Activated T-helper 1 cell treated with anti-CD3 and anti-CD28 coated beads, Interleukin-2, amount 50 U/mL, for 16 hours (primary cell): ENCODE measurements at places on chromosomes 11 and 22.

- no peak for DNase-seq
Observed at GRCh38 chr22:36294293-36294620, 41.3 kb downstream of the APOL1 start.

- no peak for DNase-seq
Observed at GRCh38 chr11:119941636-119942411, 196.1 kb downstream of the TRIM29 start.

GRCh38 chr11:58905011-58905720 is 34.1 kb upstream of the GLYATL1 start:
- DNase-seq, result no peak

GRCh38 chr11:105073456-105074165 is 28.5 kb upstream of the CARD16 start:
- no peak for DNase-seq

DNA sequence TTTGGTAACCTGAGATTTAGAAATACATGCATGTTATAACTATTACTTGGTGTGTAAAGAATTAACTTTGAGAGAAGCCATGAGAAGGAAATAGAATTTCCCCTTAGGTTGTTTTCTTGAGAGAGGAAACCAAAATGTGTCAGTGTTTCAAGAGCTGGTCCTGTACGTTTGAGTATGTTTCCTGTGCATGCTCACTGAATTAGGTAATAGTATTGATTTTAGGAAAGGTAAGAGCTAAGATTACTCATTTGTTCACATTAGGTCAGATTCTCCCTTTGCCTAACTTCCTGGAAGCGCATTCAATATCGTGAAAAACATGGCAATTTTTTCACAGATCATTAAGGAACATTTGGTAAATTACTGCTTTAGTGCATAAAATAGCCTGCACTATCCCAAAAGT is 49.3 kb upstream of the RDX start:
- no peak for DNase-seq

- DNase-seq, result no peak
Observed at GRCh38 chr11:133425245-133425644, 107.1 kb downstream of the OPCML start.

GRCh38 chr11:74490941-74491340 is 2.6 kb downstream of the LIPT2 start:
- DNase-seq, result no peak

DNA sequence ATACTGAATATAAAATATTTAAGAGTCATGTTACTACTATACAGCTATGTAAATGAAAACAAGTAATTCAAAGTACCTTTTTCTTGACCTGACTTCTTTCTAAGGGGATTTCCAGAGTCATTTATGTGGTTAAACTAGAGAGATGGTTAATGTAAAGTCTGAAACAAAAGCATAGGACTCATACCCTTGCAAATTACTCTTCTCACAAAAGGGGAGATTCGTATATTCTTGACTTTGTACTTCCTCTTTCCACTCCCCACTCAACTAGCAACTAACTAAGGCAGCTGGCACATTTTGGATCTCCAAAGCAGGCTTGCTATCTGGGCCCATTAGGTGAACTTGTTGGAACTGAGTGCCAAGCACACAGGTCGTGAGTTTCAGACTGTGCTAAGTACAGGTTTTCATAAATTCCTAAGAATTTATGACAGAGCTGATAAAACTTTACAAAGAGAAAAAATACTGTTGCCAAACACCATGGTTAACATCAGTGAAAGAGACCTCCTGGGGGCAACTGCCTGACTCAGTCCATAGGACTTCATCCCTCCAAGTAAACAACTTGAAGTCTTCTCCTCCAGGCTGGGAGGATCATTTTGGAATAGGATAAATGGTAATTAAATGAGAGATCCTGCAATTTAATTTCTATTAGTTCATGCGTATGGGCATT is 77.0 kb upstream of the DDI1 start:
- no peak for DNase-seq

GRCh38 chr11:83153764-83154163 is 3.2 kb upstream of the PCF11 start:
- DNase-seq, result no peak

DNA sequence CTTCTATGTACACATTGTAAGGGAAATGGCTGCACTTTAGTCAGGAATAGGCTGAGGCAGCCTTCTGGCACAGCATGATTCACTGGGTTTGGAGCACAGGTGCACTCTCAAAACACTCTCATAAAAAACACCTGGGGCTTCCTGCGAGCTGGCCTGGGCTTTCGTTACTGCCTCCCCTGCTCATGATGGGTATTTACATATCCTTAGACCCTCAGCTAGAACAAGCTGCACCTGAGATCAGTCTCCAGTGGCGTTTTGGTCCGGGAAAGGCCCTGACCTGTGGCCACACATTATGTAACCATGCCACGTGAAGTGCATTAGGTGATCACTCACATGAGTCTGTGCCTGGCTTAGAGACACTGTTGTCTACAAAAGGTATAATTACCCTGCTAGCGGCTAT is 321.7 kb downstream of the TMEM135 start:
- DNase-seq, result no peak

GRCh38 chr11:102223859-102224258 is 93.4 kb upstream of the BIRC3 start:
- no peak for DNase-seq

DNA sequence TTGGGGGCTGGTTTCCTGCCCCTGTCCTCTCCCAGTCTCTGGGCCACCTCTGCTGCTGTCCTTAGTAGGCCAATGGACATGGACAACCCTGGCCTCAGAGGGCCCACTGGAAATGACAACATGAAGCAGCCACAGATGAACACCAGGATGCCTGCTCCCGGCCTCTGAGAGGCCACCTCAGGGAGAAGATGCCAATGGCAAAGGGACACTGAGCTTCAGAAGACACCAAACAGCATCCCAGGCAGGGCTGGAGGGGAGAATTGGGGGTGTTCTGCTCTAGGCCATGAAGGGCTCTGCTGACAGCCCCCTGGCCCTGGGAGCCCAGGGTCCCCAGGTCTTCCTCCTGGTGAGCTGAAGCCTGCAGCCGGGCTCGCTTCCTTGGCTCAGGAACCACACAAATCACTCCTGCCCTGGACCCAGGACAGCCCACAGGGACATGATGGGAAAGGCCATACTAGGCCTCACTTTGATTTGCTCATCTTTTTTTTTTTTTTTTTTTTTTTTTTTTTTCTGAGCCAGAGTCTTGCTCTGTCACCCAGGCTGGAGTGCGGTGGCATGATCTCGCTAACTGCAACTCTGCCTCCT is 45.3 kb downstream of the TPBGL start:
- no peak for DNase-seq

GRCh38 chr11:2074266-2074825 is 64.8 kb downstream of the IGF2 start:
- no peak for DNase-seq

DNA sequence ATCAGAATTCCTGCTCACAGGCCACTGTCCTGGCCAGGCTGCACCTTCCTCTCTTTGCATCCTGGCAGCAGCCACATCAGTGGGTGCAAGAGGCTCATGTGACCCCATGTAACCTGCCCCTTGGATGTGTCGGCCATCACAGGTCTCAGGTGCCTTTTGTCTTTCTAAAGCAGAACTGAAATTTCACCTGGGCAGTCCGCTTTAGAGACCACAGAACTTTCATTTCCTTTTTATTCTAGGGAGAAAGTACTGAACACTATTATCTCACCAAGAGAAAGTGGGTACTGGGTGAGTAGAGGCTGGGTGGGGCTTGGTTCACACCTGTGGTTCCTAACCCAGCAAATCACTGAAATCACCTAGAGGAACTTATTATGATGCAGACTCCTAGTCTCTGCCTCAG is 51.7 kb upstream of the NUP160 start:
- DNase-seq, result no peak

GRCh38 chr11:57429946-57430345 is 3.0 kb upstream of the SLC43A3 start:
- no peak for DNase-seq

- DNase-seq, result no peak
Observed at GRCh38 chr22:26452236-26453016, 23.4 kb downstream of the ASPHD2 start.

DNA sequence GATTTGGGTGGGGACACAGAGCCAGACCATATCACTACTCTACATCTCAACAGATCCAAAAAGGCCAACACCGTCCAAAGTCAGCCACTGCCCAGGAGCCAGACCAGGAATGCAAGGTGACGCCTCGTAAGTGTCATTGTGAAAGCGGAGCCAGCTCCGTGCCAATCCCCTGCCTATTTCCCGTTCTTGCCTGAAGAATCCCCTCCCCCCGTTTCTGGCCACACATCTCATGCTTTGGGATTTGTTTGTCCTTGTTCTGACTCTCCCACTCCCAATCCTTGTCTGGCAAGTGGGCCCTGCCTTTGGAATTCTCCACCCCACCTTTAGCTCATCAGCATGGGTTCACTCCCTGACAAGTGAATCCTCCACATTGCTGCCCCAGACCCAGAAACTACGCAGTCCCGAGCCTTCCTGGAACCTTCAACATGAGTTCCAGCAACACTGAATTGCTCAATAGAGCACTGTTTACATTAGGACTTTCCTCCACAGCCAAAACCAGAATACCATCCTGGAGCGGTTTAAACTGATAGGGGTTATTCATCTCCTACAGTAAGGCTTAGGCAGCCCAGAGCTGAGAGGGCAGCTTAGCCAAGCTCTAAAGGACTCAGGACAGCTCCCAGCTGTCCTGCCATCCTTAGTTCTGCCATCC is 6.0 kb upstream of the SLC35C1 start:
- DNase-seq, result no peak

DNA sequence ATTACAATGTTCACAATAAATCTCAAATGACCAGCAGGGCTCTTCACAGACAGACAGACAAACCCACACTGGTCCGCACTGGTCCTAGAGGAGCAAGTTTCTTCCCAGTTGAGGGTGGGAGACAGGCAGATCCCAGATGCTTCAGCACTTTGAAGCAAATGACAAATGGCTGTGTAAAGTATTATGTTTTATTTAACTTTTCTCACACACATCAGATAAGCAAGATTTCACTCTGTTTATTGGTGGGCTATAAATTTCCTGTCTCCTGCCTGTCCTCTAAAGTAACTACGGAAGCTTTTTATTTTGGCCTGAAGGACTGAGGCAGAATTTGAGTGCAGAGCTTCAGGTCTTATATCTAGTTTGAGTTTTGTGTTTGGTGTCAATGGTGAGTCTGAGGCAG is 174.7 kb upstream of the MTNR1B start:
- no peak for DNase-seq

DNA sequence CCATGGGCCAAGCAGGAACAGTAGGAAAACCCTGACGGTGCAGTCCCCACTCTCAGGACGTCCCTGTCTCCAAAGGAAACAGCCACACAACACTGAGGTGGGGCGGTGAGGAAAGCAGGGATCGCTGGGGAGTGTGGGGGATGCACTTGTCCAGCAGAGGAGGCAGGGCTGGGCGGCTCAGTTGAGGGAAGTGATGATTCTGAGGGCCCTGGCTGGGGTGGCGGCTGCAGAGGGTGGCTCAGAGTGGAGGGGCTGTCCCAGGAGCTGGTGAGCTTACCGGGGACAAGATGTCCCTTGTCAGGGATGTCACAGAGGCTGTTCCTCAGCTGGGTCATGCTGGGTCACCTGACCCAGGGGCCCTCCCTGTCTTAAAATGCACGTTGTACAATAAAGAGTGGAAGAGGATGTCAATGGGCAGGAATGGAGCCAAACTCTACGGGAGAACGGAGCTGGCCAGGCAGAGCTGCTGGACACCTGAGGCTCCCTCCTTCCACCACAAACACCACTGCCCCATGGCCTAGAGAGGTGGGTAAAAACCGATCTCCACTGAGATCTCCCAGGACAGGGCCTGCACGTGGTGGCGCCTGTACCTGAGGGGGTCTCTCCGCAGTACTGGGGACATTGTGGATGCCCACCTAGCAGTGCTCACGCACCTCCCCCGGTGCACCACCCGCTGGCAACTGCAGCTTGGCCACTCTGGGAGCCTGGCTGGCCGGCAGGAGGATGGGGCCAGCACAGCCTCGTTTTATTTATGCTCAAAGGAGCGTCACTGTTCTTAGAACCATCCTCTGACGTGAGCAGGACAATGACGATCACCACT is 9.7 kb upstream of the EFCAB6 start:
- no peak for DNase-seq

DNA sequence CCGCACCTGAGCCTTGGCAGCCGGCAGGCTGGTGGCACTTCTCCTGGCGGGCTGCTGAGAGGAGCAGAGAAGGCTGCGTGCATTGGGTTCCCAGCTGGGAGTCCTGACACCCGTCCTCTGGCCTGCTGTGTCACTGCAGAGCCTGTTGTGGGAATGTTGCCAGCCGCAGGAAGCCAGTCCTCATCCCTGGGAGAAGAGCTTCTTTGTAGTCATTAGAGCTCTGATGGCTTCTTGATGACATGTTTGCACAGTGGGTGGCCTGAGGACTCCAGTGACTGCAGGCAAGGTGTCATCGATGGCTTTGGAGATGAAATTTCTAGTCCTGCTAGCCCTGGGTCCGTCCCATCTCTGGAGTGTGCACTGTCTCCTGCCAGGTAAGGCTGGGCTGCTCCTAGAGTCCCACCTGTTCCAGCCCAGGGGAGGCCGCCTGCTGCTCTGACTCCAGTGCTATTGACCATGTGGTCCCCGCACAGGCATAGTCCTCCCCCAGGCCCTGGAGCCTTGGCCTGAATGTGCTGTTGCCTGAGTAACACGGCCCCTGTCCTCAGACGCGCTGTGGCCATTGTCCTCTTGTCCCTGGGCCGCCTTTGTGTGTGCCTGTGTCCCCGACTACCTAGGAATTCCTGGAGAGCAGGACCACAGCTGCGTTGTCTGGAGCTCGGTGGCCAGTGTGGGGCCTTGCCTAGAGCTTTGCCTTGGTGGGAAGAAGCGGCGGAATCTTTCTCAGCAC is 129.2 kb downstream of the CACNA1I start:
- DNase-seq, result no peak

GRCh38 chr22:17566776-17567175 is 3.5 kb downstream of the SLC25A18 start:
- DNase-seq, result no peak

DNA sequence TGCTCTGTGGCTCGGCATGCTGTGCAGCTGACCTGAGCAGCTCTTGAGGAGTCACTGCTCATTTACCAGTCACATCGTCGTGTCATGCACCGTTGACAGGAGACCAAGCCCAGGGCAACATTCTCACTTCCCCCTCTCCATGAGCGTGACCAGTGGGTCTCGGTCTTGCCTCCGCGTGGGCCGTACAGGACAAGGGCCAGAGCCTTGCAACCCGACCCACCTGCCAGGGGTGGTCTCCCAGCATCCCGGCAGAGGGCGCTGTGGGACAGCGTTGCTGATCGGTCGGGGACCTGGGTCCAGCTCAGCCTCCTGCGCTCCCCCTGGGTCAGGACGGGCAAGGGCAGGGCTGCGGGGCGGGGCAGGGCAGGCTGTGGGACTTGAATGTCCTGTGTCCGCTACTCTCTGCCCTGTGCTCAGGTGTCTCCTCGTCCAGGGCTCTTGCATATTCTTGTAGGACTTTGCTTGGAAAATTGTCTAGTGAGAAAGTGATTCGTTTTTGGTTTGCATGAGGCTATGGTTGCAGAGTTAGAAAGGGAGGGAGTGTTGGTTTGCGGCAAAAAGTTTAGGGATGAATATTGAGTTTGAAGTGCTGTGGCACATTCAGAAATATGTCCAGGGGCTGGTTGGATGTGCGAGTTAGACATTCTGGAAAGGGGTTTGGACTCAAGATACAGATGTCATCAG is 16.2 kb downstream of the EIF4G2 start:
- DNase-seq, result peak; percentile 70

GRCh38 chr11:65822776-65823528 is 10.8 kb upstream of the SNX32 start:
- DNase-seq, result no peak

- DNase-seq, result no peak
Observed at GRCh38 chr11:993632-994167, 42.8 kb downstream of the MUC6 start.

- DNase-seq, result no peak
Observed at GRCh38 chr11:100316952-100317351, 370.1 kb upstream of the ARHGAP42 start.

GRCh38 chr11:73366953-73367352 is 9.2 kb upstream of the RELT start:
- DNase-seq, result no peak

GRCh38 chr11:1232883-1233321 is 10.0 kb downstream of the MUC5B start:
- no peak for DNase-seq
